ENCODE measurements at places on chromosomes 3 and 15.

- DNase-seq = no peak
These were observed 395.2 kb downstream of the TUSC7 start for GRCh38 chr3:117104792-117105191.

- DNase-seq = no peak
These were observed 894.2 kb downstream of the ROBO1 start for GRCh38 chr3:78873641-78874040.

GRCh38 chr15:48479751-48480150 is 148.5 kb downstream of the DUT start:
- DNase-seq = no peak

- no peak for DNase-seq
These were observed 19.9 kb upstream of the C3orf62 start for GRCh38 chr3:49296781-49297411.

DNA sequence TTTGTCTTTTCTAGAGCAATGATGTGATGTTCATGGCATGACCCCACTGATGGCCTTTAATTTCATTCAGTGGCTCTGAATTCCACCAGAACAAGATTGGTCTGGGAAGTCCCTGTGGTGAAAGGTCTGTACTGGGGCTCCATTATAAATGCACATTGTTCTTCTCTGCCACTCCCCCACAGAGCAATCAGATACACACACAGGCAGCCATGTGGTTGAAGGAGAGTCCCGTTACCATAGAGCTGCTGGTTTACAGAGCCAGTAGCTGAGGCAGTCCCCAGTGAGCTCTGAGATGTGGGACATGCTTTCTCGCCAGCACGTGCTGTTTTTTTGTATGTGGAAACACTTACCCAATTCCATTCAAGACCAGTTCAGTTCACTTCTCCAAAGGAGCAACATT is 172.7 kb upstream of the TRIM42 start:
- no peak for DNase-seq

DNA sequence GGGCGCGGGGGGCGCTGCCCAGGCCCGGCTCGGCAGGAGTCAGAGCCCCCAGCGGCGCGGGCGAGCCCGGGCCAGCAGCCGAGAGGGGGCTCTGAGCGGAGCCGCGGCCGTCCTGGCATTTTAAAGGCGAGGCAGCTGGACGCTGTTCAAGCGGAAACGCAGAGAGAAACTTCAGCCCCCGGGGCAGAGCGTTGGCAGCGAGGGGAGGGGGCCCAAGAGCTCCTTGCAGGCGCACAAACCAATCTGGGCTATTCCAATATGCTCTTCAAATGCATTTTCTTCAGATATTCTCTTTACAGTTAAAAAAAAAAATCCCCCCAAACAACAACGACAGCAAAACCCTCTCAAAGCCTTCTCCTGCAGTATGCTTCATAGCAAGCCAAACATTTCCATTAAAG is at the start of gene CTXND1:
CTXND1 (minus strand) TSS at position 93 of the 398 bp plus-strand sequence. CDS start 50,264 bp downstream, outside the sequence.
- DNase-seq = no peak

GRCh38 chr3:196916221-196916620 is 26.1 kb downstream of the NCBP2 start:
- no peak for DNase-seq

DNA sequence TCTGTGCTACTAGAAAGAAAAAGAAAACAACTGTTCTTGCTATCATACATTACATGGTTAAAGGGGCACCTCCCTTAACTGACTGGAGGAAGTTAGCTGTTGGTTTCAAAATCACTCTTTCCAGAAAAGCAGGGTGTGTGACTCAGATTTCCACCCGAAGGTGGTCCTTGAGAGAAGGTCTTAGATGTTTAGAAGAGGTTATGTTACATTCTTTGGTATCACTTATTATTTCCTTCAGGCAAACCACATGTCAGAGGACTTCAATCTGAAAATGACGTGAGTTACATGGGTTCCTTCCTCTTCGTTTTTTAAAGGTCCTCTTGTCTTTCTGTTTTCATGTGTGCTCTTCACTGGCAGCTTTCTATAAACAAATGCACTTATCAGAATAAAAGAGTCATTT is 307.9 kb upstream of the CBLB start:
- no peak for DNase-seq

DNA sequence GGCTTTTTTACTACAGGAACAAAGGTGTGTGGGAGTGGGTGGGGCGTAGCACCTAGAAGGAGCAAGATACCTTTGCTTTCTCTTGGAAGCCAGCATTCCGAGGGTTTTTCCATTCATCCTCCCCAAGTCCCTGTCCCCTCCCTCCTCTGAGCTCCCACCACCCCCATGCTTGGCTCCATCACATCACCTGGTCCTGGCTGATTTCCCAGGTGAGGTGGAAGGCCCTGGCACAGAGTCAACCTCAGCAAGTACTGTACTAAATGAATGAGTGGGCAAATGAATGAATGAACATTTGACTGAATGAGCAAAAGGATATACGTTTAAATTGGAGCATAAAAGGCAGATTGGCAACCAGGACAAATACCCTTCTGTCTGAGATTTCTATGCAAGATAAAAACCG is 45.4 kb downstream of the DZIP1L start:
- no peak for DNase-seq

DNA sequence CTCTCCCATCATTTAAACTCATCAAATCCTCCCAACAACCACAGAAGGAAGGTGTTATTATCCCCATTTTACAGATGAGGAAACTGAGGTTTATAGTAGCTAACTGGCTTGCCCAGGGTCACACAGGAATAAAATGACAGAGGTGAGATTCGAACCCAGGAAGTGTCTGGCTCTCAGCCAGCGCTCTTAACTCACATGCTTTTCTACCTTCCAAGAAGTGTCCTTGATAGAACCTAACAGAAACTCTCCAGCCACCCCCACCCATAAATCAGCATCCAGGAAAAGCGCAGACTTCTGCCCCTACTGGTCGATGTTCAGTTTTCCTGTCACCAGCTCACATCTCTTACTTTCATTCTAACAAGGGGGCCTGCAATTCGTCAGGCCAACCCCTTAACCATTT is 51.7 kb downstream of the SPATA12 start:
- no peak for DNase-seq

GRCh38 chr3:11554666-11555065 is 89.0 kb downstream of the VGLL4 start:
- peak; percentile 56 for DNase-seq

- no peak for DNase-seq
These were observed 7.4 kb downstream of the SLC6A11 start for GRCh38 chr3:10823516-10823818.

DNA sequence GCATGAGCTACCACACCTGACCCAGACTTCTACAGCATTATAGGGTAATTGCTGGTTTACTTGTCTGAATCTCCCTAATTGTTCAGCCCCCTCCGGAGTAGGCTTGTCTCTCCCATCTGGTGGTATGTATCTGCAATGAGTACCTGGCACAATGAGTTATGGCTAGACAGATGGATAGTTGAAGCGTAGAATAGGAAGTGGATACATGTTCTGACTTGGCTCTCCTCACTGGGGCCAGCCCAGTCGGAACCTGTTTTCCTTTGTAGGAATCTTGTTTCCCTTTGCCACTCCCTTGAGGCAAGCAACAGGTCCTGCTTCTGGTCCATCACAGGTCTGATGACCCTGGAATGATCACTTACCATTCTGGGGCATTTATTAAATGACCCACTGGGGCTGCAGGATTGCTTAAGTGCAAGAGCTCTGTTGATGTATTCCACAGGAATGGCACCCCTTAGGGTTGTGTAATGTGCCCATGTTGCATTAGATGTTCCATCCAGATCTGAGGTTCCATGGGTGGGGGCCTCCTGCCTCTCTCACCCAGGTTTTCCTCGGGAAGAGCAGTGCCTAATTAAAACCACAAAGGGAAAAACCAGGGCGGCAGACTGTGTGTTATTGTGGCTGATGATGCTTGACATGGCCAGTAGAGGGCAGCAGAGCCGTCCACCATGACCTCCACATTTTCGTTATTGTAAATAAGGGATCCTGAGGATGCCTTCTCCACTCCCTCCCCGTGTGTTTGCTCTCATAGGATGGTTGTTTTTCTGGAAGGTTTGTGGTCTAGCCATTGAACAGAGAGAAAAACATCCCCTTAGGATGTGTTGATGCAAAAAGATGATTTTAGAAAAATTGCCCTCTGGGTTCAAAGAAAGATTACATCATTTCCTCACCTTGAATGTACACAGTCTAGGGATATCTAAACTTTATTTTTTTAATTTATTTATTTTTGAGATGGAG is 58.0 kb downstream of the CMTM8 start:
- no peak for DNase-seq

- DNase-seq = no peak
These were observed 70.0 kb upstream of the SKOR1 start for GRCh38 chr15:67755264-67755663.

GRCh38 chr15:27681038-27681437 is 418.1 kb downstream of the OCA2 start:
- DNase-seq = no peak

- no peak for DNase-seq
These were observed 41.0 kb upstream of the ZNF280D start for GRCh38 chr15:56774356-56774755.

DNA sequence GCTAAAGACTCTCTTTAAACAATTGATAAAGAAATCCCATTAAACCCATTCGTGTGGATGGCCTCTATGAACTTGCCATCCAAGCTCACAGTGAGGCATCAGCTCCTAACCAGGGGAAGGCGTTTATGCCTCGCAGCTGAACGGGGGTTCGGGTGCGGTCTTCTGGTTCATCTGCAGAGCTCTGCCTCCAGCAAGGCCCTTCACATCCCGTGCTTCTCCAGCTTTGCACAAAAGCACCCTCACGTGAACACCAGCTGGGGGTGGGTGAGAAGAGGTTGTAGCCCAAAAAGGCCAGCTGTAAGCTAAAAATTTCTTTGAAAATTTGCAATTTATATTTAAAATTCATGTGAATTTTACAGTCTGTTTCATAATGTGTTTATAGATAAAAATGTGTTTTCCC is 39.5 kb upstream of the ZNF148 start:
- DNase-seq = no peak

GRCh38 chr3:171346582-171347300 is 113.5 kb downstream of the TNIK start:
- no peak for DNase-seq

DNA sequence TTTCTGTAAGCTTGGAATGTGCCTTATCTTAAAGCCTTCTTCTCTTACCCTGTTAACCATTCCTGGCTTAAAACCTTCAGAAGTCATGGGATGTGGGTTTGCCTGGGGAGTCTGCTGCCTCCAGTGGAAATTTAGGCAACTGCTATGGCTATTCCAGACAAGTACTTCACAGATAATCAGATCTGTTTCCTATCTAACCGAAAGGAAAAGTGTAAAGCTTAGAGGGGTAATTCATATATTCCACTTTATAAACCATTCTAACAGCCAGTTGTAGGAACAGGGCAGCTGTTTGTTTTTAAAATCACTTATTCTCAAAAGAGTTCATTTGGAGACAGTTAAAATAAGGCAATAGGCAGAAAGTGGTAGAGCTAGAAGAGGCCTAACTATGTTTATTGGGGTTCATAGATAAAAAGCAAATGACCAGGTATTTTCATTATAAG is 219.9 kb downstream of the TCF12 start:
- no peak for DNase-seq
